GM23338 (cell line): ENCODE measurements at places on chromosomes 12 and 14. TPM values are rescaled to one million over a fixed set of nuclear protein-coding genes. Genes with fewer than 3 reads are reported as not detected.

The SSPN gene
- 1.1 and 3.1 TPM in 2 replicates for total RNA-seq

- DNase-seq: no peak
Measured at GRCh38 chr14:38880643-38881524, 222.2 kb downstream of the SEC23A start.

GRCh38 chr12:18462442-18462841 is 201.1 kb downstream of the PIK3C2G start:
- no peak for DNase-seq

DNA sequence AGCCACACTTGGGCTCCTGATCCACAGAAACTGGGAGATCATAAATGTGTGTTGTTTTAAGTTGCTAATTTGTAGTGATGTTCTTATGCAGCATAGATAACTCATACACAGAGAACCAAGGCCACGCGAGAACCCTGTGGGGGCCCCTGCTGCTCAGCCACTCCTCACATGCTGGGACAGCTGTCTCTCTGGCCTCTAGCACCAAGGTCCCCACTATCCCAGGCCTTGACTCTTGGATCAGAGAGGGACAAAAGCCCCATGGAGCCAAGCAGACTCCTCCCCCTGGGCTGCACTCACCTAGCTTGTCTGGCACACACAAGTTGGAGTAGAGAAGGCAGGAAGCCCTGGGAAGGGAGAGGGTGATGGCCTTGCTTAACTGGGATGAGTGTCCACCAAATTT is 11.3 kb downstream of the PLD4 start:
- DNase-seq: no peak

The CLEC7A gene
- total RNA-seq: not detected in 2 replicates
